Activated CD8-positive, alpha-beta memory T cell treated with anti-CD3 and anti-CD28 coated beads, Interleukin-2, amount 50 U/mL, for 48 hours (primary cell): ENCODE measurements at places on chromosomes 1 and 21.
A peak's percentile ranks its signal among the peaks of the same experiment; 100 is the strongest.

DNA sequence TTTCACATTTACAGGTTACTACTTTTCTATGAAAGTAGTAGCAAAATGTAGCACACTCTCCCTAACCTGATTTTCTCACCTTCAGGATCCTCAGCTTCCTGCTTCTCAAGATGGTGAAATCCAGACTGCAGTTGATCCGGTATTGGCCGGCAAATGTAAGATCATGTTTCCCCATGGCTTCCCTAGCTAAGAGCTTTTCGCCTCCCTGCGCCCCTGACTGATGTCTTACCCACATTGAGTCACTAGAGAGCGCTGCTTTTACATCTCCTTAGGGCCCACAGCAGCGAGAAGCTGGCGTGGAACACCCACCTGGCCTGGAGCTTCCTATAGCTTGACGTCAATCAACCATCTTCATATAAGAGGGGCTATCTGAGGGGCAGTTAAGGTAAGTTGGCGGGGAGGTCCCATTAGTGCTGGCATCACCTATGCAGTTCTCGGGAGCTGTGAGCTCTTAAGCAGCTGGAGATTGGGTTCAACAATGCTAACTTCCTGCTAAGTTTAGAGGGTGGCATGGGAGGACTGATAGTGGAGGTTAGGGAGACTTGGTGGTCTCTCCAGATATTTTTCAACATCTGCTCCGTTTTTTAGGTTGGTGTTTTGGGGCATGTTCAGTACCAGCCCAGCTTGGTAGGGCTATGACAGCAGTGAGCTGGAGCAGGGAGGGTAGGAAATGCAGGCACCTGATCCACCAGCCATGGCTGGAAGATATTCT, 5.5 kb downstream of the PTPN7 start:
- no peak for DNase-seq

DNA sequence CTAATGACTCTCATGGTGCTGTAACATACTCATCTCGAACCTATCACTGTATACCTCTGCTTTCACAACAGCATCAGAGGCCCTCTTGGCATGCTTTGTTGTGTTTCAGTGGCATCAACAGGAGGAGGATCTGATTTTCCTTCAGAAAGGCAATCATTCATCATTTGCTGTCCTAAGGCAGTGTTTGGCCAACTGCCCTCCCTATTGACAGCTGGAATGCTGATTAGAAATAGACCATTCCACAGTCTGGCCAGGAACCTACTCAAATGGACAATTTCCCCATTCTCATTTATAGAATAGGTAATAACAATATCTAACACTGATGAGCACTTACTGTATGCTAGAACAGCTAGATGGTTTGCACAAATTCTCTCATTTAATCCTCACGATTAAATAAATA, 310.6 kb upstream of the PTBP2 start:
- DNase-seq, result no peak

DNA sequence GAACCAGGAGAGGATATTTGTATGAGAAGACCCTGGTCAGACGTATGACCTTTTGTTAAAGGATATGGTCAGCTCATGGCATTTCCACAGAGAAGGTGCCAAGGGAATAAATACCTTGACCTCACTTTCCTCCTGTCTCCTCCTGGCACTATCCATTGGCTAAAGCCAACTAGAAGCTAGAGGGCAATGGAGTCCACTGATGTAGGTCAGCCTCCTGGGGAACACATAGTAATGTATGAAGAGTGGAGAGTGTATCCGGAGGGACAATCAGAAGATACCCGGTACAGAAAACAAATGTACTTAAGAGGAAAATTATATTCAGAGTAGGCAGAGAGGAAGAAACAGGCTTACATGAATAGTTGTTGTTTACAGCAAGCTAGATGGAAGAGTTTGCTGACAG, 698 bp upstream of the NTMT2 start:
- DNase-seq, result no peak

DNA sequence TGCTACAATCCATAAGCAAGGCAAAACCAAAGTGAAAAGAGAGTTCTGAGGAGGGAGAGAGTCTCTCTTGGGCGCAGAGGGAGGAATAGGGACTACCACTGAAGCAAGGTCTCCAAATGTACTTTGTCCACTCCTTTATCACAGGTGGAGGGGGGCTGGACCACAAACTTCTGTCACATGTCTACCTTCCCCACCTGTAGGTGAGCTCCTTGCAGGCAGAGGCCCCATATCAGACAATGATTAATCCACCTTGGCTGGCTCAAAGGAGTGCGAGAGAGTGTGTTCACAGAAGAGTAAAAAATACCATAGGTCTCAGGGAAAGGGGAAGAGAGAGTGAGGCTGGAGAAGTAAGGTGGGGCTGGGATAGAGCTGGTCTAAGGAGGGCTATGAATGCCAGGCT, 4.5 kb downstream of the BEND5 start:
- no peak for DNase-seq

DNA sequence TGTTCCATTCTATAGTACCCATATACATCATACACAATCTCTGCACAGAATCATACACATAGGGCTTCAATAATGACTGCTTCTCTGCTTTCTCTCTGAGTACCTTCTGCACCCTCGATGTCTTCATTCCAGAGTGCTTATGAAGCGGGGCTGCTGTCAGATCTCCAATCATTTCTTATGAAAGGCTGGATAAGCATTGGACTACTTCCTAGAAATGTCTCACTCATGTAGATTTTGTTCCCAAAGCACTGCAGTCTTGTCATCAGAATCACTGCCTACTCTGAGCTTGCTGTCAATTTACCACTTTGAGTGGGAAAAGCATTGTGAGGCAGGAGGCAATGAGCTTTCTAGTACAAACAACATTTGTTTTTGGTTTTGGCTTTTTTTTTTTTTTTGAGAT, 179.0 kb downstream of the SLC35F3 start:
- no peak for DNase-seq

DNA sequence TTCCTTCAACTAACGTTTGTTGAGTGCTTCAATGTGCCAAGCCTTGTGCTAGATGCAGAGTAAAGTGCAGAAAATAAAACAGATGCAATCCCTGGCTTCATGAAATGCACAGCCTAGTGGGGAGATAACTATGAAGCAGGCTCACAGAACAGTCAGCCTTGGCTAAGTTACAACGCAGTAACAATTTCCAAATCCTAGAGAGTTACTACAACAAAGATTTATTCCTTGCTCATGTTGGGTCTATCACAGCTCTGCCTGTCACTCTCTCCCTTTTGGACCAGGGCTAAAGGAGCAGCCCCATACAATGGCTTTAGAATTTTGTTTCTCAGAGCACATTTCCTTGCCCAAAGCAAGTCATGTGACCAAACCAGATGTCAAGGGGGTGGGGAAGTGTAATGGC, 359.8 kb downstream of the ZNF326 start:
- no peak for DNase-seq

DNA sequence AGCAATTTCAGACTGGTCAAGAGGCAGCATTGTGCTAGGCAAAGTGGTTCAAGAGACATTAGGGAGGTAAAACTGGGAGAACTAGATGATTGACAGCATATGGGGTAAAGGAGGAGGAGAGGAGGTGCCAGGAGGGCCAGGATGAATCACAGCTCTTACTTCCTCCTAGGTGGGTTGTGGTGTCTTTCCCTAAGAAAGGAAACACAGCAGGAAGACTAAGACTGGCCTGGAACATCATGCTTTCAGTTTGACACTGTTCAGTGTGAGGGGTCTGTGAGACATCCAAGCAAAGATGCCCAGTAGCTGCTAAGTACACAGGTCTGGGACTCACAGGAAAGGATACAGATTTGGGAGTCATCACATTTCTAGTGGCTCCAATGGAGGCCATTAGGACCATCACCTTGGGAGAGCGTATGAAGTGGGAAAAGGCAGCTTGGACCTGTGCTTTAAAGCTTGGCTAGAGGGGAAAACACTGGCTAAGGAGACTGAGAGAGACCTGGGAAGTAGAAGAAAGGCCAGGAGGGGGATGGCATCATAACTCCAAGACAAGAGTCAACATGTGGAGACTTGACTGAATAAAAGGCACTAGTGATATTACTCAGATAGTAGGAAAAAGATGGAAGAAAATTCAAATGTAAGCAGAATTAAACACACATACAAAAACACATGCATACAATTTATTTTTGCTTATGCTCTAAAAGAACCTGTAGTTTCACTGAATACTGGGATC, 17.3 kb downstream of the CD58 start:
- no peak for DNase-seq

GRCh38 chr1:79613046-79613445, 606.5 kb upstream of the ADGRL4 start:
- no peak for DNase-seq

GRCh38 chr1:223248001-223248769, 105.1 kb upstream of the TLR5 start:
- peak; percentile 41 for DNase-seq

DNA sequence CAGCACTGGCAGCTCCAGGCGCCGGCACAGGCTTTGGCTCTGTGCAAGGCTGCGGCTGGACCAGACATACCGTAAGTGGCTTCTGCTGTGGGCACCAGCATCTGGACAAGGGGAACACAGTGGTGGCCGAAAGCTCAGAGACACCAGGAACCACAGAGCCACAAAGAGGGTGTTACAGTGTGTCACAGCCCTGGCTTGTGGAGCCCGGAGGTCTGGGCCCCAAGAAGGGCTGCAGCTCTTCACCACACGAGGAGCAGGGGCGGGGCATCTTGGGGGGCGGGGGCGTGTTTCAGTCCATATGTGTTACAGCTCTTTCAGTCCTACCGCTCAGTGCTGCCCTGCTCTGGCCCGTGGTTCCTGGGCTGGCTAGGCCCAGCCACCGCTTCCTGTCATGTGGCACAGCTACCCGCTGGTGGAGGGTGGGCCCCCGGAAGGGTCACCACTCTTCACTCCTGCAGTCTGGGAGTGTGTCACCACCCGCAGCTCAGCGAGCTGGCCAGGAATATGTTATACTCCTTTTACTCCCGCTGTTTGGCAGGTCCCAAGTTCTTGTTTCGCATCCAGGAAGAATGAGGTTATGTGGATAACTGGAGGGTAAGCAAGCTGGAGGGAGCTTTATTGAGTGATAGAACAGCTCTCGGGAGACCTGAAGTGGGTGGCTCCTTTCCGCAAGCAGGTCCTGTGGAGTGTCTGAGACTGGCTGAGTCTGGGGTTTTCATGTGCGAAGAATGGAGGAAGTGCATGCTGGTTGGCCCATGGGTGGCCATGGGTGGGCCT, 3.3 kb upstream of the LSM10 start:
- peak; percentile 78 for DNase-seq

- no peak for DNase-seq
Observed at GRCh38 chr1:38833146-38833545, 26.4 kb downstream of the RRAGC start.

DNA sequence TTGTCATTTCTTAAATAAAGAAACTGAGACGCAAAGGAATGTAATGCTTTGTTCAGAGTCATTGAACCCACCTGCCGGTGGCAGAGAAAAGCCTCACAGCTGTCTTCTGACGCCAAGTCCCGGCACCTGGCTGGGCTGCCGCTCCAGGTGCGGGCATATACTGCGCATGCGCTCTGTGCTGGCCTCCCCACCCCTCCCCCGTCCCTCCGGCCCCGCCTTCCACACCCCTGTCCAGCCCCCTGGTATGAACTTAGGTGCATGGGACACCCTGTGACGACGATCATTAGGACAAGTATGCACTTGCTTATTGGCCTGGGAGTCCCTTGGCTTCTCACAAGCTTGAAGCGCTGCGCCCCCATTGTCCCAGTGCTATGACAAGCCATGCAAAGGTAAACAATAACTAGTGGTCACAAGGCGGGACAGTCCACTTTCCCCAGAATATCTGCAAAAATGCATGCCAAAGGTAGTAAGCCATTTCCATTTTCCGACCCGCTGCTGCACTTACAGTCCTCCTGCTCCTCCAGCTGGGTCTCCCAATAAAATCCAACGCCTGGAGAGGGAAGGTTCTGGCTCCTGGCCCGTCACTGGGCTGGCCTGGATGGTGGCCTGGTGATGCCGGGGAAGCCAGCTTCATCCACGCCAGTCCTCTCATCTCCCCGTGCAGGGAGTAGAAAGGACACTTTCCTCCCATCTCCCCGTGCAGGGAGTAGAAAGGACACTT, 100.4 kb downstream of the PSMG1 start:
- DNase-seq, result no peak

- no peak for DNase-seq
Observed at GRCh38 chr1:37156646-37157045, 122.3 kb upstream of the GRIK3 start.

GRCh38 chr21:46153247-46154154, 1.9 kb downstream of the FTCD start:
- DNase-seq, result peak; percentile 88

DNA sequence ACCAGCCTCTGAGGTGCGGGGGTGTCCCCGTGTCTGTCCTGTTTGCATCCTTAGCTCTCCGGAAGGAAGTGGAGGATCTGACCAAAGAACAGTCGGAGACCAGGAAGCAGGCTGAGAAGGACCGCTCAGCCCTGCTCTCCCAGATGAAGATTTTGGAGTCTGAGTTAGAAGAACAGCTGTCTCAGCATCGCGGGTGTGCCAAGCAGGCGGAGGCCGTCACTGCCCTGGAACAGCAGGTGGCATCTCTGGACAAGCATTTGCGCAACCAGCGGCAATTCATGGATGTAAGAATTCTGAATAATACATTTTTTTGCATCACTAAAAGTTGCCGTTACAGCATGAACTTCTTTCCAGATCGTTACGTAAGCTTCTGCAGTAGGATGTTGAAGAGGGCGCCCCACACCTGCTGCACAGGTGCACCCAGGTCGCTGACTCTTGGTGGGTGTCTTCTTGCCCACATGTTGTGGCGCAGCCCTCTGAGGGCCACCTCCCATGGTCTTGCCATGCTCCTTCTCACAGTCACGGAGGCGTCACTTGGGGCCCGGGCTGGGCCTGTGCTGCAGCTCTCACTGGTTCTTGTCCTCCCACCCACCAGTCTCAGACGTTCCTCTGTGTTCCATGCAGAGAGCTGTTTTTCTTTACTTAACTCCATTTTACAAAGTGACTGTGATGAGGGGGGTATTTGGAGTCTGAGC, 61.3 kb upstream of the DIP2A start:
- no peak for DNase-seq

- DNase-seq, result no peak
Observed at GRCh38 chr21:46416551-46416950, 42.1 kb upstream of the DIP2A start.

GRCh38 chr1:3015269-3015635, 6.0 kb upstream of the ACTRT2 start:
- DNase-seq, result no peak

- DNase-seq, result no peak
Observed at GRCh38 chr1:100184536-100184935, 6.5 kb upstream of the LRRC39 start.

- DNase-seq, result peak; percentile 59
Observed at GRCh38 chr1:119275145-119276134, 93.1 kb upstream of the HAO2 start.

GRCh38 chr21:32119389-32119788, 159.5 kb downstream of the MIS18A start:
- no peak for DNase-seq

DNA sequence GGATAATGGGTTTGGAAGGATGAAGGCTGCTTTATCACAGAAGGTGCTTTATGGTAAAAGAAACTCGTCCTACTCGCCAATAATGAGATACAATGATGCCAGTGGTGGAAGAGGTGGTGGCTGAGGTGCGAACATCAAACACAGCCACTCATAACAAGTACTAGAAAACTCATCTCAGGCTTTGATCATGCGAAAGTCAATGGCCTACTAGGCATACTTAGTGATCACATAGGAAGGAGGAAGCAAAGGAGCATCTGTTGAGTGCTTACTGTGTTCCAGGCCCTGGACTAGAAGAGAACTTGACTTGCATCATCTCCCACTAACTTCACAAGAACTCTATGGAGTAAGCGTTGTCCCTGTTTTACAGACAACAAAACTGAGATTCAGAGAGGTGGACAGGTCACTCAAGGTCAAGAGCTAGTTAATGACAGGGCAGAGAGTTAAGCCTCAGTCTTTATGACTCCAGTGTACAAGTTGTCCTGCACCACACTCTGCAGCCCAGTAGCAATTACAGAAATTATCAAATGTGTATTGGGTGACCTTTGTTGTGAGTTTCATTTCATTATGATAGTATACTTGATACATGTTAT, 33.6 kb downstream of the RUNX1 start:
- no peak for DNase-seq
